ENCODE measurements at places on chromosomes 6 and 20.

- DNase-seq = peak; percentile 93
Observed at GRCh38 chr6:26045065-26045927, 41.9 kb upstream of the HFE start.

GRCh38 chr20:37520419-37520955, 563 bp upstream of the NNAT start:
- no peak for DNase-seq

DNA sequence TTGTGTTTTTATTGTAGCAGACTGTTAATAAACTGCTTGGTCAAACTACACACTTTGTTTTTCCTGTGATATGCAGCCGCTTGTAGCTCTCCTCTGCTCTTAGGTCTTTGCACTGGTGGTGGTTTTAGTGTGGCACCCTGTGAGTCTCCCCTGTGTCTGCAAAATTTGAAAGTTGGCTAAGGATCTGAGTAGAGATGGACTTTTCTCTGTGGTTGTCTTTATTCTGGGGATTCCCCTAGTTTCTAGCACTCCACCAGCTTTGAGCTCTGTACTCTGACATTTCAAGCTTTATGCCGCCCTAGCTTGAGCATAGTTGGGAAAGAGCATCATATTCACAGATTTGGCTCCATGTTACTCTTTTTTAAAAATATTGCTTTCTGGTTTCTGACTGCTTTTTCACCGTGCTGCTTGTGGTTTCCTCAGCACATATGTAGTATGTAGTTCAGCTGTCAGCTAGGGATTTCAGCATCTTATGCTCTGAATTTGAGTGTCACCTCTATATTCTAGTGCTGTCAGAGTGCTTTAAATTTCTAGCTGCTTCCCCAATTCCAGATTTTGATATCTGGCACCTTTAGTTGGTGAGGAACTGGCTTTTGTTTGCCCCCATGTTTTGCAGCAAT, 25.4 kb downstream of the CDYL start:
- DNase-seq = no peak

DNA sequence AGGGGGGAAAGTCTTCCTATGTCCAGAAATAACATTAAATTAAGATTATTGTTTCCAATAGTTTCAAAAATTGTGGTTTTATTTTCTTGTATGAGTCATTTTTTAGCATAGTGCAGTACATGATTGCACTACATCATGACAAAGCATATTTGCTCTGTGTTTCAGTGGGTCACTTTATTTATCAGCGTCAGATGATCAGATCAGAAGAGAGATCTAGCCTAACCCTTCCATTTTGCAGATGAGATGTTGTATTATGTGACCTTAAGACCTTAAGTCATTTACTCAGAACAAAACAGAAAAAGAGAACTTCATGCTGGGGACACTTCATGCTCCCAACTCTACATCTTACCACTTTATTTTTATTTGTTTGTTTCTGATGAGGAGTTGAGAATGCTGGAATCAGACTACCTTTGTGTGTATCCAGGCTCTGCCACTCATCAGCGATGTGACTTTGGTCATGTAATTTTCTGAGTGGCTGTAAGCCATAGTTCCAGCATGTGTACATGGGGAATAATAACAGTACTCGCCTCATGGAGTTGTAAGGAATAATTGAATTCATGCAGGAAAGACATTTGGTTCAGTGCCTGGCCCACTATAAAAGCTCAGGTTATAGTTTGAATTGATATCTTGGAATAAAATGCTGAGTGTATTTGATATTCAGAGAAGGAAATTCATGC, 13.5 kb downstream of the EYA4 start:
- DNase-seq = peak; percentile 61

DNA sequence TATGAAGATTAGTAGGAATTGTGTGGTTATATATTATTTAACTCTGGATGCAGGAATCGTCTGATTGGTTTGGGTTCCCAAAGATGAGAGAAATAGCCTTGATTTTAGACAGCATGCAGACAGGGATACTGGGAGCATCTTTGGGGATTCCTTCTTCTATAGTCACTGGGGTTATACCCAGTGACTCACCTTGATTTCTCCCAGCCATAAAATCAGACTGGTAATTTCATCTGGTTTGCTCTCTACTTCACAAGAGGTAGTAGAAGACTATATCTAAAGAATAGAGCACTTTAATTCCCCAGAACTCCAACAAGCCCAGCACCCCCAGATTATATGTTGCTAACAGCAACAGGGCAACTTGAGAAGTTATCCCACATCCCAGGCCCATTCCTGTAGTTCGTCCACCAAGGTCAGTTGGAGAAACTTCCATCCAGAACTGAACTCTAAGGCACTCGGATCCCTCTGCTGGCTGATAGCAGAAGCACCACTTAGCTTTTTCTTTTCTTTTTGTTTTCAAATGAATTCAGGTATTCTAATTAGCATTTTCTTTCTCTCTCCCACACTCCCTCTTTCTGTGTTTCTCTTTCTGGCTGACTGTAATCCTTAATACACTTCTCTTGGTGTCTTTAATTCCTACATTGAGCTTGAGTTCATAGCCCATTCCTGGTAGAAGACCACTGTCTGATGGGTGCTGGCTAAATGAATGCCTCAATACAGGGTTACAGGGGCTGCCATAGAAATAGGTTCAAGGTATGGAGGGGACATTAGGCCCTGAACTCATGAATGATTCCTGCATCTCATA, 20.4 kb upstream of the EFHC1 start:
- peak; percentile 60 for DNase-seq

- no peak for DNase-seq
Observed at GRCh38 chr6:162845972-162846371, 118.2 kb downstream of the PACRG start.

DNA sequence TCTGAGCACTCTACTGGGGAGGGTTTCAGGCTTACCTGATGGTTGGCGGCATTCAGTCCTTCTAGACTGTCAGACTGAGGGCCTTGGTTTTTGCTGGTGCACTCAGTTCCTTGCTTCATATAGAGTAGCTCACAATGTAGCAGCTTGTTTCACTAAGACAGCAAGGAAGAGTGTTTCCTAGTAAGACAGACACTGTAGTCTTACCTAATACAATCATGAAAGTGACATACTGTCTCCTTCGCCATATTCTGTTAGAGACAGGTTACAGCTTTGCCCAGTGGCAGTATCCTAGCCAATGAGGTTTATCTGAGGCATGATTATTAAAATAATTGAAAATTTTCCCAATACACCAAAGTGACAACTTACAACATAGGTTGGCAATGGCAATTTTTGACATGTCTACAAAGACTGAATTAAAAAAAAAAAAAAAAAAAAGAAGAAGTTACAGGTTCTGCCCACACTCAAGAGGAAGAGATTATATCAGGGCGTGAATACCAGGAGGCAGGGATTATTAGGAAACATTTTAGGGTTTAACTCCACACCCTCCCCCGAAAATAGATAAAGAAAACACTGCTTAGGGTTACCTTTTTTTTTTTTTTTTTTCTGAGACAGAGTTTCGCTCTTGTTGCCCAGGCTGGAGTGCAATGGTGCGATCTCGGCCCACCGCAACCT, 66.8 kb downstream of the SCAND1 start:
- no peak for DNase-seq

DNA sequence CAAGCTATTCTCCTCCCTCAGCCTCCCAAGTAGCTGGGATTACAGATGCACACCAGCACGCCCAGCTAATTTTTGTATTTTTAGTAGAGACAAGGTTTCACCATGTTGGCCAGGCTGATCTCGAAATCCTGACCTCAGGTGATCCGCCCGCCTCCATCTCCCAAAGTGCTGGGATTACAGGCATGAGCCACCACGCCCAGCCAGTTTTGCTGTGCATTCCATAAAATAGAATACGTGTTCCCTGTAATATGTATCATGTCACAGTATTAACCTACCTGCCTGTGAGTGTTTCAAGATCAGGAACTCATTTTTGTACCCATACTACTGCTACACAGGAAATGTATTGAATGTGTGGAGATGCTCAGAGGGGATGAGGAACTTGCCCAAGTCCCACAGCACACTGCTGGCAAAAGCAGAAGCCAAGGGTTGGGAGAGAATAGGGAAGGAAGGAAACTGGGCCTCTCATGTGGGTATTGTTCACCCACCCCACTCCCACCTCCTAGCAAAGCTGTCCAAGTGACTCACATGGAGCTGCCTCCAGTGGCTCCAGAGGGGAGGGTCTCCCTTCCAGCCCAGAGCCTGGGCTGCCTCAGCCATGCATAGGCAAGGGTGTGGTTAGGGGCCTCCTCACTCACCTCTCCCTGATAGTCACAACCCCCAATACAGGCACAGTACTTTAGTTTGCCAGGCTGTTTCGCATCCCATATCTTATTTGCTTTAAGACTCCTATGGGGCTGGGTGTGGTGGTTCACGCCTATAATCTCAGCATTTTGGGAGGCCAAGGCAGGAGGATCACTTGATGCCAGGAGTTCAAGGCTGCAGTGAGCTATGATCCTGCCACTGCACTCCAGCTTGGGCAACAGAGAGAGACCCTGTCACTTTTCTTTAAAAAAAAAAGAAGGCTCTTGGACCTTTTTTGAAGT, 9.4 kb downstream of the HM13 start:
- DNase-seq = peak; percentile 33

DNA sequence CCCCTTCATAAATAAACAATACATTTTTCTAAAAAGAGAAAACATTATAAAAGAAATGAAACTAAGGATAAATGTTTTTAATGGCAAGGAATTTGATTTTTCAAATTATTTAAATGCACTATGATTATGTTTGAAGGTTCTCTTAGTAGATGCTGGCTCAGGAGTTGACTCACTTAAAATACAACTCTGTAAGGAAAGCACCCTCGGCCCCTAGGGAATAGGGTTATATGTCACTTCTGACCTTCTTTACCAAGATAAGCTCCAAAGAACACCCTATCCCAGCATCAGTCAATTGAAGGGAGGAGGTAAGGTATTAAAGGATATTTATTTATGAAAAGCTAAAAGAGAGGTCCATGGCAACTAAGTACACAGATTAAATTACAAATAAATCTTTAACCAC, 6.8 kb downstream of the SNAP91 start:
- no peak for DNase-seq

GRCh38 chr20:25623225-25623735, 534 bp downstream of the NANP start:
- no peak for DNase-seq

GRCh38 chr6:85640821-85641220, 1.9 kb downstream of the SYNCRIP start:
- no peak for DNase-seq

DNA sequence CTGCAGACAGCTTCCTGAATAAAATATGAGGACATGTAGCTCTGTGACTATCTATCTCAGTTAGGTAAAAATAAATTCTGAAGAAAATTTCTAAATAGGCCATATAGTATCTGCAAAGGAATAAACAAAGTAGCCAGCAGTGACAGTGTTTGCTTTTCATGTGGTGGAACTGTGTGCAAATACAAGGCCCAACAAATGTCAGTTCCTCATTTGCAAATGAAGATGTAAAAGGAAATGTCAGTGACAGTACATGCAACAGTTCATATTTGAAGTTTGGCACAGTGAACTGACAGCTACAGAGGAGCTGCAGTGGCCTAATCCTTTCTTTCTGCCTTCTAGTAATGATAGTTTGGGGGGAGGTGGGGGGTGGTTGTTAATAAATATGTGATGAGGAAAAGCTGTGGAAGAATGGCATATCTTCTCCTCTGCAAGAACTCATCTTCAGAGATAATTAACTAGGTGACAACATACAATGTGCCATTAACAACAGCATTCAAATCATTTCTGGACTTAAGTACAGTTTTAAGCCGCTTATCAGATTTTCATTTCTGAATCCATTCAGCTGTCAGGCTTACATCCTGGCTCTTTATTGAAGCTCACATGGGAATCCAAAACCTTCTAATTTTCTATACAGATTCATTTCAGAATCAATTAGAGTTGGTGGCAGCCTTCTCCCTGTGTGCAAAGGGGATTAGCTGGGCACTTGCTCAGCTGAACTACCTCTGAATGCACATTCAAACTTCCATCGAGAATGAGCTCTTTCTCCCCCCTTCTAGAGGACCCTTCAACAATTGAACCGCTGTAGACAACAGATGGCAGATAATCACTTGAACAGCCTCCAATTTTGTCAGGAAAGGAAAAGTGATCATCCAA, 1059.0 kb upstream of the EPHA7 start:
- no peak for DNase-seq

DNA sequence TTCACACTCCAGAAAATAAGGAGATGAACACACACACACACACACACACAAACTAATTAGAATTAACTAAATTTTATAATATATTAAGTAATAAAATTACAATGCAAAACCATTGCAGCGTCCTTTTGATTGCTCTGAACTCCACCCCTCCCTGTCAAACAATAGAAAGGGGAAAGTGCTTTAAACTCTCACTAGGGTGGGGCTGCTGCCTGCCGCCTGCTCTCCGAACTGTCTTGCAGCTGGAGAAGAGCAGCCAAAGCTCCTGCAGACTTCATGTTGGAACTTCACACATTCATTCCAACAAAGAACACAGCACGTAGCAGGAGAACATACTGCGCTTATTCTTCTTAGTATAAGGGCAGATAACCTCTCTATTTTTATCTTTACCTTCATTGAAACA, 83.2 kb downstream of the GCLC start:
- no peak for DNase-seq
